ENCODE measurements at places on chromosomes 5 and 9.

GRCh38 chr5:960551-960950, 48.1 kb upstream of the NKD2 start:
- DNase-seq = no peak

DNA sequence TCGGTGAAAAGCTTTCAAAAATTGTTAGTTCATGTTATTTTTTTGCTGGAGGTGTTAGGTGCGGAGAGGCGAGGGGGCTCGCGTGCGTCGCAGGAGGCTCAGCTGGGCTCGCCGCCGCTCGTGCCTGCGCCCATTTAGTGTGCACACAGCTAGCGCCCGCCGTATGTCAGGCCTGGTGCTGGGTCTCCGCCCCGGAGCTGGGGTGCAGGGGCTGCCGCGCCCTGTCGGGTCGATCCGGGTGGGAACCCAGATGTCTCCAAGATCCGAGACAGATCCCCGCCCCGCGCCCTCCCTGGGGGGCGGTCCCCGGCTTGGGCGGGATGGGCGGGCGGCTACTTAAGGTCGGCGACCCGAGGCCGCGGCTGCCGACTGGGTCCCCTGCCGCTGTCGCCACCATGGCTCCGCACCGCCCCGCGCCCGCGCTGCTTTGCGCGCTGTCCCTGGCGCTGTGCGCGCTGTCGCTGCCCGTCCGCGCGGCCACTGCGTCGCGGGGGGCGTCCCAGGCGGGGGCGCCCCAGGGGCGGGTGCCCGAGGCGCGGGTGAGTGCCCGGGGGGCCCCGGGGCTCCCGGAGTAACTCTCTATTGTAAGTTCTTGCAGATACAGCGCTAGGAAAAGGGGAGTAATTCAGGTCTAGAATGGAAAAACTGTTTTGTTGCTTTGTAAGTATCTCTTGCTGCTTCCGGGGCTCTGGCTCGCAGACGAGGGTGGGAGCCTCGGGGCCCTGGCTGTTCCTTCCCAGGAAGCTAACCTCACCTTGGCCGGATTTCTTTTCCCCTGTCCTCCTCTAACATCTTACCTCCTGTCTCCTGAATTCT, 31.7 kb downstream of the GSN start:
- DNase-seq = no peak

DNA sequence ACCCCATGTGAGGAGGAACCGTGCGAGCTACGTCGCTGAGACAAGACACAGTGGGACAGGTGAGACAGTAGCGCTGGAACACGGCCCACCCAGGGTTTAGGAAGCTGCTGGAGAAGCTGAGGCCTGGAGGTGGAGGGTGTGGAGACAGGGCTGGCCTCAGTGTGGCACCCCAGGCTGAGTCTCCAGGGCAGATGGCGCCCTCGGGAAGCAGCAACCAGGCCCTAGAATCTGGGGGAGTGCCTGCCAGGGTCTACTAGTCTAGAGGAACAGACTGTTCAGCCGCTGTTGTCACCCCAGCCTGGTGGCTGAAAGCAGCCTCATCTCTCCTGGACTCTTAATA, 4.6 kb upstream of the TERT start:
- no peak for DNase-seq

DNA sequence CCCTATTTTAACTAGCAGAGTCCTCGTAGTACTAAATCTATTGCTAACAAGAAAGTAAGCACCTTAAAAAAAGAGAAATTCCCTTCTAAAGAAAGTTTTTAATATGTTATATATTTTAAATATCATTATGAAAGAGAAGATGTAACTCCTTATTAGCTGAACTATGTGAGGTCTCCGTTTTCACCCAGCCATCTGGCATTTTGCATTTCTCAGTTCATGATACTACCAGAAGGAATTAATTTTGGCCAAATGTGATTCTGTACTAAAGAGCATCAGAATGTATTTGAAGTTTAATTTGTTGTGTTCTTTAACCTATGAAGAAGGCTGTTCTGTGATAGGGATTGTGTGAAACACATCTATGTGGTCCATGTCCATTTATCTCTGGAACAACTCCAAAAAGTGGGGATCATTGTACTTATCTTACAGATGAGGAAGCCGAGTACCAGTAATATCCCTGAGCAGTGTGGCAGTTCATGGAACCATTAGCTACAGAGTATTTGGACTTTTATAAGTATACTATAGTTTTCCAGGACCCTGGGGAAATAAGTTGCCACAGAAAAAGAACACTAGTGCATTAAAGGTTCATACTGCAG, 29.8 kb downstream of the TNFAIP8 start:
- no peak for DNase-seq

- DNase-seq = no peak
Observed at GRCh38 chr9:108002371-108002956, 512.9 kb upstream of the KLF4 start.

DNA sequence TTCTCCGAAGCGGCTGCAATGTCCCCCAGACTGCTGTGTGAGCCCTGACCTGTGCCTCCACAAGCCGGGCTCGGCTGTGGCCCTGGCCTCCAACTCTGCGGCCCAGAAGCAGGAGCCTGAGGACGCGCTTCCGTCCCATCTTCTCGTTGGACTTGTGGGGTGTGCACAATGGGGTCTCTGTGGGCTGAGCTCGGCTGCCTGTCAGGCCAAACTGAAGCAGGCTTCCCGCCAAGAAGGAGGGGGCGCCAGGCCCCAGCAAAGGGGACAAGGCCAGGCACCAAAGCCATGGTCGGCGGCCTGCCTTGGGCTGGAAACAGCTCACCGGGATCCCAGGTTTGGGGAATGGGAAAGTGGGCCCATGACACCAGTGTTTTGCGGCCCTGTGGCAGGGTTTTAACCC, 4.1 kb downstream of the NOTCH1 start:
- no peak for DNase-seq

DNA sequence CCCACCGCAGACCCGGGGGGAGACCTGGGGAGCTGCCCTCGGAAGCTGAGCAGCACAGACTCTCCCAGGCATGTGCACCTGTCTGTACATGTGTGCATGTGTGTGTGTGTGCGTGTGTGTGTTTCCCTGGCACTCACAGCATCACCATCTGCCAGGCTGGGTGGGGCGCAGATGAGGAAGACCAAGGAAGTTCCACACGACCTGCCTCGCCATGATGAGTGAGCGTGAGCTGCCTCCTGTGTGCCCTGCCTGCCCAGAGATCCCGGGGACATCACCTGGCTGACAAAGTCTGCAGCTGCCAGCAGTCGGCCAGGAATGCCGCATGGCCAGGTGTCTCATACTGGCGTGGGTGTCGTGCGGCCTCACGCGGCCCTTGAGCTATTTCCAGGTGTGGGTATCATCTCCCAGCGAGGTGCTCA, 4.0 kb upstream of the GPSM1 start:
- DNase-seq = no peak

GRCh38 chr5:64767959-64768357, 533 bp downstream of the SREK1IP1 start:
- DNase-seq = no peak

DNA sequence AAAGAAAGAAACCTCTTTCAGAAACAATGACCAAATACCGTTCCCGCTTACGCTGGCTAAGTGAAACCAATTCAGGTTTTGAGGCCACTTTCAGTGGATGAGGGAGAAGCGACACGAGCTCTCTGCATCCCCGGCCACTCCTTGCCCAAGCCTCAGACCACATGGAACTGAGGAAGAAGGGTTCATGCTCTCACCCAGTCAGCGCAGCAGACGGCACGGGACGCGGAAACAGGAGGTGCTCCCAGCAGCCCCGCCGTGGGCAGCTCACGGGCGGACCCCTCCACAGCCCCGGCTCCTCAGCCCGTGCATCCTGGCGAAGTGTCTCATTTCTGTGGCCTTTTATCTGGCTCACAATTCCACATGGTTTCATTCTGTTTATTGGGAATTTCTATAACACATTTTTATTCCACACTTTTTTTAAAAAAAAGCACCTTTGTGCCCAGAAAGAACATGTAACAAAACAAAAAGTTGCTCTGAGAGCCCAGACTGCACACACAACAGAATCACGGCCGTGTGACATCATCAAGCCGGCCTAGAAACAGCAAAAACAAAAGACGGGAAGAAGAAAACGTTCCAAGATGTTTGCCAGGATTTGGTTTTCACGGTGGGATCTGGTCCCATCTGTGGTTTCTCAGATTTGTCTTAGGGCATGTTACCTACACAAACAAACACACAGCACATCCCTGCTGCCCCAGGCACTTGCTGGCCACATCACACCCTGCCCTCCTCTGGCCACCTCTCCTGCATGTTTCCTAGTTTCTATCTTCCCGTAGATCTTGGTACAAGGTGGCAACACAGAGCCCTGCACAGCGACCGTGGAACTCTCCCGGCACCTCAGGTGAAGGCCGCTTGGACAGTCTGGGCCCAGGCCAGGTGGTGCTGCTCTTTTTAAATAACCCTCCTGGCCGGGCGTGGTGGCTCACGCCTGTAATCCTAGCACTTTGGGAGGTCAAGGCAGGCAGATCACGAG, 16.2 kb downstream of the QSOX2 start:
- DNase-seq = no peak

- DNase-seq = no peak
Observed at GRCh38 chr5:17042041-17042440, 106.0 kb upstream of the MYO10 start.

DNA sequence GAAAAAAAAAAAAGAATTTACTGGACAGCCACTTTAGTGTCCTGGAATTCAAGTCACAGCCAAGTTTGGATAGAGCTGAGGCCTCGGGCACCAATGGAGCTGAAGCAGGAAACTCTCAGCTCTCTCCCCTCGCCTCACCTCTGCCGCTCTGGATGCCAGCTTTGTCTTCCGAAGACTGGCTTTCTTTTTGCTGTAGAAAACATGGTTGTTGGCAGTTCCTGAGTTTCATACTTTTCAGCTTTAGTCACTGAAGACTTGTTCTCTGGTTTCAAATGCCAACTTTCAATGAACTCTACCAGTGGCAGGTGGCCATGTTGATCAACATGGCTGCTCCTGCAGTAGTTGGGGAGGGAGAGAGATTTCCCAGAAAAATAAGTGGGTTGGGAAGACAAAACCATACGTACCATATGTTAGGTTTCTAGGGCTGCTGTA, 142.2 kb downstream of the SNX18 start:
- no peak for DNase-seq

GRCh38 chr5:64972591-64972990, 203.9 kb downstream of the CWC27 start:
- DNase-seq = no peak

DNA sequence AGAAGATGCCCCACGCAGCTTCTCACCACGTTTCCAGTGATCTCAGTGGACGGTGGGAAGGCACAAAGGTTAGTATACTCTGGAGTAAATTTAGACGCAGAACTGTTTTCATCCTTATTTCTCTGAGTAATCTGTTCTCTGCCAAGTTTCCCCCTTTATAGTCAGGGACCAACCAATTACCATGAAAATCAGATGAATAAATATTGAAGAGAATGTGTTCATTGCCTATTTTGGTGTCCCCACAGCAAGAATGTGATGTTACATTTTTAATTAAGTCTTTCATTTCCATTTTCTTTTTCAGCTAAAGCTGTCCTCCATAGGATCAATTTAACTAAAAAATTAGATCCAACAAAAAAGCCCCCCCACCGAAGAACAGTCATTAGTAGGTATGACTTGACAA, 41.4 kb downstream of the S1PR3 start:
- DNase-seq = no peak
